Effector memory CD4-positive, alpha-beta T cell (primary cell): ENCODE measurements at places on chromosomes 2 and 18.

- no peak for DNase-seq
- H3K27me3 ChIP-seq = no peaks in the 10 kb centered on the region
- H3K36me3 ChIP-seq = peaks cover 18% of the 10 kb centered on the region
These were observed 67.8 kb downstream of the DIS3L2 start for GRCh38 chr2:232029346-232029745.

- no peaks in the 10 kb centered on the region for H3K27me3 ChIP-seq
- no peak overlapping the region for H3K4me3 ChIP-seq
- no peak for DNase-seq
- no peaks in the 10 kb centered on the region for H3K36me3 ChIP-seq
These were observed 44.5 kb downstream of the CCDC74A start for GRCh38 chr2:131572175-131572574.

- DNase-seq = no peak
- H3K36me3 ChIP-seq = no peaks in the 10 kb centered on the region
- no peaks in the 10 kb centered on the region for H3K27me3 ChIP-seq
- no peaks in the 10 kb centered on the region for H3K4me1 ChIP-seq
These were observed 163.8 kb downstream of the FAM210A start for GRCh38 chr18:13562494-13563029.

DNA sequence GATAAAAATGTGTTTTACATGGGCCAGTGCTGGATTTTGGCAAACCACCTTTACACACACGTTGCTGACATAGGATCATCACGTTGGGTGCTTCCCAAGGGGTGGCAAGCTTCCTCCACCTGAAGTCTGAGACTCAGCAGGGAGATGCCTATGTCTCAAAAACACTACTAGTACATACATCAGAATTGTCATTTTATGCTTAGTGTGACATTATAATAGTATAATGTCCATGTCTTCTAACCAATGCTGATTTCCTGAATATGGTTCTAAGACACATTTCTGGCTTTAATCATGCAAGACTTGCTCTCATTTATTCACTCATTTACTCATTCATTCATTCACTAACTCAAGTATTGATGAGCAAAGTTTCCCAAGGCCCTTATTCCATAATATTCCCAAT, 322.3 kb downstream of the LNPK start:
- DNase-seq = no peak
- no peaks in the 10 kb centered on the region for H3K27me3 ChIP-seq
- no peaks in the 10 kb centered on the region for H3K36me3 ChIP-seq
- H3K27ac ChIP-seq = no peak overlapping the region
- no peak overlapping the region for H3K4me3 ChIP-seq

DNA sequence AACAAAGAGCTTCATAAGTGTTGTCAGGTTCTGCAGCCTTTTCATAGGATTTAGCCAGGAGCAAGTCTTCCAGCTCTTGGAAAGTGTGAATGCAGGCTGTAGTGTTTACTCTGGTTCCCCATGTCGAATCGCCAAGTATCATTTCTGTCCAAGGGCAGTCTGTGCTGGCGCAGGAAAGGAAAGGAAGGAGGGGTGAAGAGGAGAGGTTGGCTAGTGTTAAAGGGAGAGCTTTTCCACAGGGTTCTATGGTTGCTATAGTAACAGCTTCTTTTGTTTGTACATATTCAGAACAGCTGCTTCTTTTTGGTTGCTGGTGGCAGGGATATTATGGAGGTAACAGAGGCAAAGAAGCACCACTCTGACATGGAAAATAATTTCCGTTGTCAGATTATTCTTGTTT, 69.9 kb downstream of the KCNH7 start:
- H3K27me3 ChIP-seq = no peaks in the 10 kb centered on the region
- no peaks in the 10 kb centered on the region for H3K4me1 ChIP-seq
- DNase-seq = no peak

DNA sequence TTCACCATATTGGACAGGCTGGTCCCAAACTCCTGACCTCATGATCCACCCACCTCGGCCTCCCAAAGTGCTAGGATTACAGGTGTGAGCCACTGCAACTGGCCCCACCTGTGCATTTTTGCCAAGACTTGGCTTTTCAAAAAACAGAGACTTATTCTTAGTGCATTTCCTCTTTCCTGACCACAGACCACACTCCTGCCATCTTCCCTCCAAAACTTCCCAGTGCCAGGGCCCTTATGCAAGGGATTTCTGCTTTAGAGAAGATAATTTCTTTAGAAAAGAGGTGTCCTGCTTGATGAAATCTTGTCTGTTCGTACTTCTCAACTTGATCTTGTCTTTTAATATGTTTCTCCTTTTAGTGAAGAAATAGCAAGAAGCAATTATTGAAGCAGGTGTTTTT, 98.8 kb upstream of the ZNF516 start:
- H3K27me3 ChIP-seq = peaks cover 4% of the 10 kb centered on the region
- DNase-seq = no peak
- H3K4me1 ChIP-seq = no peaks in the 10 kb centered on the region
- H3K36me3 ChIP-seq = no peaks in the 10 kb centered on the region
- H3K27ac ChIP-seq = no peak overlapping the region

DNA sequence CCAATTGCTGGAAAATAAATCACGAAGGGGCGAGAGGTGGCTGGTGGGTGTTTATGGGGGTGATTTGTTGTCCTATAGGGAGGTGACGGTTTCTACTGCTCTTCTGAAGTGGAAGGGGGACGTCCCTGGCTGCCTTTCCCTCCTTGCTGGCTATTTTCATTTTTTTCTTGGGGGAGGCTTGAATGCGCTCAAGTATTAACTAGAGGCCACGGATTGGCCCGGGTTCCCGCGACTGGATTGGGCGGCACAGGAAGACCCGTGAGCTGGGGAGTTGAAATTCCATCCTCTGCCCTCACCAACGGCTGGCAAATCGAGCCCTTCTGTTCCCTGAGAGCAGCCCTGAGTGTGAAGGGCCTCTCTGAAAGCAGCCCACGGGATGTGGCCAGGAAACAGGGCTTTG, 176.5 kb upstream of the SPRED2 start:
- no peaks in the 10 kb centered on the region for H3K27me3 ChIP-seq
- no peak for DNase-seq
- H3K4me1 ChIP-seq = no peaks in the 10 kb centered on the region
- no peak overlapping the region for H3K4me3 ChIP-seq
- H3K36me3 ChIP-seq = no peaks in the 10 kb centered on the region

DNA sequence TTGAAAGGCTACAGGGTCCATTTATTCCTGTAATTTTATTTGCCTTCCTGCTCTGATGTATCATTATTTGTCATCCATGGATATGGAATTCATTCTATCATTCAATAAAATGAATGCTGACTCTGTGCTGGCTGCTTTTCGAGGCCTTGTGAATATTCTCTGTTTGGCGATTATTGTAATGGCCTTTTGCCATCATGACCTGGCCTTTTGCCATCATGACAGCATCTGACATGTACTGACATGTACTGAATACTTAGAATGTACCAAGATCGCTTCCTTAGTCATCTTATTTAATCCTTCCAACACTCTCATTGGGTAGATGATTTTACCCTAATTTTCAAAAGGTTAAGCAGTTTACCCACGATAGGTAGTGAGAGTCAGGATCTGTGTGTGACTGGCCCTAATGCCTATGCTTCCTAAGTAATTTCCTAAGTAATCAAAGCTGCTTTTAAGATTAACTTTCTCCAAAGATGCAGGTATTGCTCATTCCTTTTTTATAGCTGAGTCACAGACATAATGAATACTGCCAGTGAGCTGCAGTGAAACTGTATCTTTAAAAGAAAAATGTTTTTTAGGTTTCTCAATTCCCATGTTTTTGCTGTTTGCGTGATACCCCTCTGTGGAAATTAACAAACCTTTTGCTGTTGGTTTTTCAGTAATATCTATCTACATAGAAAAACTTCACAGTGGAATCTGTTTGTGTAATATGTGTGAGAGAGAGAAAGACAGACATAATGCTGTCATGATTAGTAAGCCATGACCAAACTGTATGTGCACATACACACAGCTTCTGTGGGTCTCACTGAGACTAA, 127.8 kb downstream of the CERS6 start:
- H3K4me3 ChIP-seq = no peak overlapping the region
- no peak for DNase-seq
- no peak overlapping the region for H3K27ac ChIP-seq
- H3K4me1 ChIP-seq = no peaks in the 10 kb centered on the region

- H3K27me3 ChIP-seq = no peaks in the 10 kb centered on the region
- H3K27ac ChIP-seq = no peak overlapping the region
- no peaks in the 10 kb centered on the region for H3K4me1 ChIP-seq
- H3K36me3 ChIP-seq = no peaks in the 10 kb centered on the region
- no peak overlapping the region for H3K4me3 ChIP-seq
These were observed 154.6 kb downstream of the INO80D start for GRCh38 chr2:205931388-205931787.

- H3K27me3 ChIP-seq = no peaks in the 10 kb centered on the region
- H3K4me3 ChIP-seq = no peak overlapping the region
- H3K27ac ChIP-seq = no peak overlapping the region
These were observed 90.7 kb downstream of the MEIS1 start for GRCh38 chr2:66525606-66526005.

DNA sequence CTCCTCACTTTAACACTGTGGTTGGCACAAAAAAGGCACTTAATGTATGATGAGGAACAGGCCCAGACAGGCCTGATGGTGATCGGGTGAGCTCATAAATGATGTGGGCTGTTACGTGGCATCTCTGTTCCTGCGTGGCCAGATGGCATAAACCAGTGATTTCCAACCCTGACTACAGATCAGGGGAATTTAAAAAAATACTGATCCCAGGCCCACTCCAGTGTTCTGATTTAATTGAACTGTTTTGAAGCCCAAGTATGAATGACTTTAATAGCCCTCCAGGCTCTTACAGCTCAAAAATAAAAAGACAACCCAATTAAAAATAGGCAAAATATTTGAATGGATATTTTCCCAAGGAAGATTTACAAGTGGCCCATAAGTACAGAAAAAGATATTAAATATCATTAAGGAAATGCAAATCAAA, 48.2 kb downstream of the LIPG start:
- H3K27me3 ChIP-seq = no peaks in the 10 kb centered on the region
- no peak overlapping the region for H3K27ac ChIP-seq
- H3K4me1 ChIP-seq = no peaks in the 10 kb centered on the region
- DNase-seq = no peak
- no peaks in the 10 kb centered on the region for H3K36me3 ChIP-seq
- H3K4me3 ChIP-seq = no peak overlapping the region

- no peak overlapping the region for H3K4me3 ChIP-seq
- no peak overlapping the region for H3K27ac ChIP-seq
- no peaks in the 10 kb centered on the region for H3K27me3 ChIP-seq
- no peaks in the 10 kb centered on the region for H3K4me1 ChIP-seq
- no peaks in the 10 kb centered on the region for H3K36me3 ChIP-seq
- no peak for DNase-seq
These were observed 69.9 kb downstream of the KCNG2 start for GRCh38 chr18:79867666-79868065.

DNA sequence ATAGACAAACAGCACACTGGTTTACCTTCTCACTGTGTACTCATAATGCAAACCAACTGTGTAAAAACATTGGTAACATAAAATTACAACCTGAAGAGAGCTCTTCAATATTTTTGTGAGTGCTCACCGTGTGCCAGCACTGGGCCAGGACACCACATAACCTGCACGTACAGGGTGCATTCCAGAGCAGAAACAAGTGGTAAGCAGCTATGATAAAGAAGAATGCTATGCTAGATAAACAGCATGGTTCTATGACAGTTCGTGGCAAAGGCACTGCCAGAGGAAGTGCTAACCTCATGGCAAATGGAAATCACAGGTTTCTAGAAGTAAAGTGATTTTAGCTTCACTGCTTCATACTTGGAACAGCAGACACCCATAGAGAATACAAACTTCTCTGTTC, 343.5 kb downstream of the MTX2 start:
- no peaks in the 10 kb centered on the region for H3K4me1 ChIP-seq
- H3K36me3 ChIP-seq = no peaks in the 10 kb centered on the region
- no peak for DNase-seq
- no peak overlapping the region for H3K4me3 ChIP-seq
- no peaks in the 10 kb centered on the region for H3K27me3 ChIP-seq

GRCh38 chr18:55641486-55641885, 53.5 kb upstream of the TCF4 start:
- no peak for DNase-seq
- no peaks in the 10 kb centered on the region for H3K36me3 ChIP-seq
- H3K4me1 ChIP-seq = no peaks in the 10 kb centered on the region
- no peak overlapping the region for H3K4me3 ChIP-seq

GRCh38 chr2:20106746-20107145, 55.3 kb upstream of the LAPTM4A start:
- H3K27ac ChIP-seq = no peak overlapping the region
- H3K27me3 ChIP-seq = no peaks in the 10 kb centered on the region
- H3K36me3 ChIP-seq = no peaks in the 10 kb centered on the region
- no peaks in the 10 kb centered on the region for H3K4me1 ChIP-seq
- no peak overlapping the region for H3K4me3 ChIP-seq
- no peak for DNase-seq

- DNase-seq = no peak
- no peaks in the 10 kb centered on the region for H3K36me3 ChIP-seq
- H3K27ac ChIP-seq = no peak overlapping the region
- no peaks in the 10 kb centered on the region for H3K4me1 ChIP-seq
- no peak overlapping the region for H3K4me3 ChIP-seq
- H3K27me3 ChIP-seq = no peaks in the 10 kb centered on the region
These were observed 121.6 kb downstream of the ZRANB3 start for GRCh38 chr2:135409436-135409835.

DNA sequence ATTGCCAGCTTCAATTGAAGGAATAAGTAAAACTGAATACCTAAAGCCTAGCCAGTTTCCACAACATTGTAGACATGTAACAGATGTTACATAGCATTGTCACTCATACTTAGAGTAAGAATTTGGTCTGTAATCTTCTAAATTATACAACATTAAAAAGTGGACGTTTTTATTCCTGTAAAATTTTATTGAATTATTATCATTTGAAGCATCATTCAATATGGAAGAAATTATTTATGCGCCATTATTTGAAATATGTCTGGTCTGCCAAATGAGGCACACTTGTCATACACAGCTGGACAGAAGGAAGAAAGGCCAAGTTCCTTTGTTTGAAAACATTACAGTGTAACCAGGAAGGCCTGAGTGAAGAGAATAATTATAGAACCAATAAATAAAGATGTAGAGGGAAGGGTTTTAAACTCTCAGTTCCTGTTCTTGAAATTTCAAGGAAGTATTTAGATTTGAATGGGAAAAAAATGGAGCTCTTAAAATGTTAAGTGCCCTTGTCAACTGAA, 575.5 kb downstream of the LRRTM4 start:
- H3K4me1 ChIP-seq = no peaks in the 10 kb centered on the region
- H3K36me3 ChIP-seq = no peaks in the 10 kb centered on the region
- no peak overlapping the region for H3K4me3 ChIP-seq
- no peaks in the 10 kb centered on the region for H3K27me3 ChIP-seq

GRCh38 chr2:198077477-198077876, 273.1 kb downstream of the PLCL1 start:
- H3K27me3 ChIP-seq = no peaks in the 10 kb centered on the region
- H3K4me1 ChIP-seq = no peaks in the 10 kb centered on the region
- no peak overlapping the region for H3K4me3 ChIP-seq
- no peak for DNase-seq
- H3K27ac ChIP-seq = no peak overlapping the region
- H3K36me3 ChIP-seq = no peaks in the 10 kb centered on the region

GRCh38 chr2:235500761-235501672, 7.2 kb downstream of the AGAP1 start:
- H3K27ac ChIP-seq = no peak overlapping the region
- no peaks in the 10 kb centered on the region for H3K27me3 ChIP-seq
- H3K36me3 ChIP-seq = no peaks in the 10 kb centered on the region
- H3K4me3 ChIP-seq = no peak overlapping the region
- H3K4me1 ChIP-seq = no peaks in the 10 kb centered on the region

GRCh38 chr18:8603663-8604520, 5.3 kb upstream of the RAB12 start:
- no peaks in the 10 kb centered on the region for H3K27me3 ChIP-seq
- H3K36me3 ChIP-seq = no peaks in the 10 kb centered on the region
- no peaks in the 10 kb centered on the region for H3K4me1 ChIP-seq
- no peak for DNase-seq

GRCh38 chr2:122273785-122274419, 518.5 kb downstream of the TSN start:
- DNase-seq = no peak
- no peaks in the 10 kb centered on the region for H3K4me1 ChIP-seq
- no peak overlapping the region for H3K4me3 ChIP-seq
- no peaks in the 10 kb centered on the region for H3K36me3 ChIP-seq
